ENCODE measurements at places on chromosomes 4 and X.
A peak's percentile ranks its signal among the peaks of the same experiment; 100 is the strongest.

- no peak for DNase-seq
Measured at GRCh38 chr4:44421330-44422065, 27.1 kb downstream of the KCTD8 start.

- DNase-seq, result no peak
Measured at GRCh38 chrX:9378980-9379696, 85.7 kb upstream of the TBL1X start.

DNA sequence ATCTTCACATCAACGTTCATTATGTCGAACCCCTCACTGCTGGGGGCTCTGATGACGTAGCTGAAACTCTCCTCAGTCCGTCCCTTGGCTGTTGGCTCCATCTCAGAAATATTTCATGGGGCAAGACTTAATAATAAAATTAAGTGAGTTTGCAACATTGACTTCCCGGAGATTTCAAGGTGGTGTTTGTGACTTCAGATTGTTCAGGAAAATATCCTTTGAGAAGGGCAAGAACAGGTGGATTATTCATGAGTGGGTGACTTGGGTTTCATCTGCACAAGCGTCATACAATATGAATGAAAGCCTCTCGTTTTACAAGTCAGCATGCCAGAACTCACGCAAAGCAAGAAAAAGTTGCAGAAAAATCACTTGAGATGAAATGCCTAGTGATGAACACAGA is at the start of gene C4orf50:
C4orf50 (minus strand) TSS at position 101 of the 400 bp plus-strand sequence.
- DNase-seq, result no peak

DNA sequence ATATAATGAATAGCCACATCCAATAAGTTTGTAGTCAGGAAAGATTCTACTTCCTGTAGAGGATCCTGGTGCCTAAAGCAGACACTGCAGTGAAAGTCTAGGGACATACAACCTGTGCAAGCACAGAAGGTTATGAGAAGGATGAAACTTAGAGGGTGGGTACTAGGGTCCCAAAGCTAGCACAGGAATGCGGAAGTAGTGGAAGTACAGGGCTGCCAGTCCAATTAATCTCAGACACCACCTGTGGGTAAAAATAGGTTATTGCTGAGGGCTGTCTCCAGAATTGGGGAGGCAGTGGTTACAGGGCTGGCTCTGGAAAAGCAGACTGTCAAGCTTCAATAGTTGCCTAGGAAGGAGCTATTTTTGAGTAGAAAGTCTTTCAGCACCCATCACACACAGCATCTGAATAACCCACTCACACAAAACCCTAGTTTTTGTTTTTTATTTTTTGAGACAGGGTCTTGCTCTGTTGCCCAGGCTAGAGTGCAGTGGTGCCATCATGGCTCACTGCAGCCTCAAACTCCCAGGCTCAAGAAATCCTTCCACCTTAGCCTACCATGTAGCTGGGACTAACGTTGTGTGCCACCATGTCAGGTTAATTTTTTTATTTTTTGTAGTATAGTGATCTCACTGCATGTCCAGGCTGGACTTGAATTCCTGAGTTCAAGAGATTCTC is 50.8 kb upstream of the ELF2 start:
- peak; percentile 6 for DNase-seq

- DNase-seq, result no peak
Measured at GRCh38 chr4:16139066-16139945, 55.5 kb upstream of the PROM1 start.

DNA sequence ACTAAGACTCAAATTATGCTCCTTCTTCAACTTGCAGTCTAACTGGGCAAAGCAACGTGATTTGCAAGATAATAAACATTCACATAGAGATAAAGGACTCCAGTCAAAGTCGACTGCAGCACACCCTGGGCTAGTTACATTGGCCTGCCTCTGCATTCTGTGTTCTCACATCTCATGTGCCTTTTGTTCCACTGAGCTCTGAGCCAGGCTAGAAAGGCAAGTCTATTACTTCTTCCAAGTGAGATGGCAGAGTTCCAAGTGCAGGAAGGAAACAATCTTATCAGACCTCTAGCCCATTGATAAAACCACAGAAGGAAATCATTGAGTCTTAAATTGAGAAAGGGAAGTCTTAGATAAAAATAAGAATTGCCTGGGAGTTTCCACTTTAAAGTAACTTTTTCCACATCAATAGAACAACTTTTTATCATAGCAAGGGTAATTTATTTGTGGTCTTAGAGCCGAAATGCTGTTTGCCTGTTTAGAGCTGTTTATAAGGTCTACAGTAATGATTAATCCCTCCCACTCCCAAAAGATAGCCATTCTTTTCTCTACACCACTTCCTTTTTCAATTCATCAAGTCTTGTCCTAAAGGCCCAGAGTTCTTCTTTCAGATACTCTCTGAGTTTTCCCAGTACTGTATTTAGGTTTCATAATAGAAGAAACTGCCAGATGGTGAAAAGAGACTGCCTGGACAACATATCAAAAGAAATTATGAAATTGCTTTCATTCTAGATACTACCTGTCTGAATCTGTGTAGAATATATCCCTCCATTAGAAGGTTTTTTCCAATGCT is 200.2 kb downstream of the GUCY2F start:
- DNase-seq, result no peak

All from activated T-cell treated with anti-CD3 and anti-CD28 coated beads, Interleukin-2, amount 50 U/mL, for 72 hours (primary cell).